ENCODE measurements at places on chromosomes 4 and X. TPM values are rescaled to one million over a fixed set of nuclear protein-coding genes. Genes with fewer than 3 reads are reported as not detected.
A peak's percentile ranks its signal among the peaks of the same experiment; 100 is the strongest.

- DNase-seq: peak; percentile 55
- peak overlapping the region; percentile 56 for H3K27ac ChIP-seq
- H3K36me3 ChIP-seq: no peaks in the 10 kb centered on the region
- peaks cover 38% of the 10 kb centered on the region for H3K27me3 ChIP-seq
- H3K4me3 ChIP-seq: peak overlapping the region; percentile 29
Observed at GRCh38 chr4:185004562-185005218, 13.6 kb upstream of the HELT start.

DNA sequence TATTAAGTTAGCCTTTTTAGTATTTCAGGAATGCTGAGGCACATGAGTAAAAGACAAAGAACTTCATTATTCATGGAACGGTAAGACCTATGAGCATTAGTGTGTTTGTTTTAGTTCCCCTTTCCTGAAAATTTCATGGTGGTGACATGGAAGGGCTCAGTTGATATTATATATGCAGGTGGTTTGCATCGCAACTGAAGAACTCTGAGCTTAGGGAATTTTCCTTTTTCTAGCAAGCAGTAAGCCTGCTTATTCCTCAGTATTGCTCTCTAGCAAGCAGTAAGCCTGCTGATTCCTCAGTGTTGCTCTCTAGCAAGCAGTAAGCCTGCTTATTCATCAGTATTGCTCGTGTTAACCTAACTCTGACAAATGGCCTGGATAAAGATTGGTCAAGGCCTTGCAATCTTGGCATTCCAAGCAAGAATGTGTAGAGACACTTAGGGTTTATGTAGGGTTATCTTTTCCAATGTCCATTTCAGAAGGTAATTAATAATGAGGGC, 37.7 kb upstream of the MAGEB18 start:
- H3K36me3 ChIP-seq: no peaks in the 10 kb centered on the region
- no peaks in the 10 kb centered on the region for H3K27me3 ChIP-seq
- no peak for DNase-seq
- no peak overlapping the region for H3K27ac ChIP-seq
- no peaks in the 10 kb centered on the region for H3K4me1 ChIP-seq

DNA sequence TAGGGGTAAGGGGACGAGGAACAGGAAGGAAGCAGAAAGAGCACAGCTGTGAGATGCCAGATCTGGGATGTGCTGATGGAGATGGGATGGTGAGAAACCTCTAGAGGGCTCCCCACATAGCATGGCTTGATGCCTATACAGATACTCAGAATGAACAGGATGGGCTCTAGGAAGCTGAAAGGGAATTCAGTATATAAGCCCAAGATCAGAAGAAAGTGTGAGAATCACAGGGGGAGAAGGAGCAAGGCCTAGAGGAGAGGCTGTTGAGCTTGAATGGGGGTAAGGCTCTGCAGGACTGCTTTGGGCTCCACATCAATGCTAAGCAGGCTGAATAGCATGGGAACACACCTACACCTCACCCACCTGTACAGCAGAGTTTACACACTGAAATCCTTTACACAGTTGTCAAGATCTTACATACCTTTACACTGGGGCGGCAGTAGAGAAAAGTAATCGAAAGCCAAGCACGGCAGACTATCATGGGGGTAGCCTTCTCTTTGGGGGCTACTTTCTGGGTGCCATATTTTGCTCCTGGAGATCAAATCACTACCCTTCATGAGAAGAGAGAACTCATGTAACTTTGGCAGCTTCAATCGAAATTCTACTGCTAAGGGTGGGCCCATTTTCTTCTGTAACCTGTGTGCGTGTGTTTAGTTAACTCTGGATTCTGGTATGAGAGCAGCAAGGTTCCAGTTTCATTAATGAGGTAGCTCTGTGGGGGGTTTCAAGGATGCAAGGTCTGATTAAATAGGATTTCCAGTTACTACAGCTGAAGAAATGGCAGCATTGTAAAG, 30.6 kb downstream of the HOPX start:
- H3K4me3 ChIP-seq: no peak overlapping the region
- H3K27ac ChIP-seq: no peak overlapping the region
- H3K36me3 ChIP-seq: no peaks in the 10 kb centered on the region
- no peaks in the 10 kb centered on the region for H3K27me3 ChIP-seq
- DNase-seq: no peak

GRCh38 chrX:41491267-41492004, 44.3 kb downstream of the NYX start:
- no peak overlapping the region for H3K4me3 ChIP-seq
- no peaks in the 10 kb centered on the region for H3K4me1 ChIP-seq
- H3K36me3 ChIP-seq: no peaks in the 10 kb centered on the region
- H3K27ac ChIP-seq: peak overlapping the region; percentile 47
- peak; percentile 30 for DNase-seq

GRCh38 chrX:74445099-74445498, 23.8 kb downstream of the SLC16A2 start:
- peaks cover 3% of the 10 kb centered on the region for H3K4me1 ChIP-seq
- H3K27ac ChIP-seq: no peak overlapping the region
- H3K27me3 ChIP-seq: no peaks in the 10 kb centered on the region
- no peak overlapping the region for H3K4me3 ChIP-seq

CFAP97 gene
- total RNA-seq: 8.7 TPM

PLP1 gene
- 36.9 TPM for total RNA-seq
